ENCODE measurements at places on chromosomes 12 and 14.

DNA sequence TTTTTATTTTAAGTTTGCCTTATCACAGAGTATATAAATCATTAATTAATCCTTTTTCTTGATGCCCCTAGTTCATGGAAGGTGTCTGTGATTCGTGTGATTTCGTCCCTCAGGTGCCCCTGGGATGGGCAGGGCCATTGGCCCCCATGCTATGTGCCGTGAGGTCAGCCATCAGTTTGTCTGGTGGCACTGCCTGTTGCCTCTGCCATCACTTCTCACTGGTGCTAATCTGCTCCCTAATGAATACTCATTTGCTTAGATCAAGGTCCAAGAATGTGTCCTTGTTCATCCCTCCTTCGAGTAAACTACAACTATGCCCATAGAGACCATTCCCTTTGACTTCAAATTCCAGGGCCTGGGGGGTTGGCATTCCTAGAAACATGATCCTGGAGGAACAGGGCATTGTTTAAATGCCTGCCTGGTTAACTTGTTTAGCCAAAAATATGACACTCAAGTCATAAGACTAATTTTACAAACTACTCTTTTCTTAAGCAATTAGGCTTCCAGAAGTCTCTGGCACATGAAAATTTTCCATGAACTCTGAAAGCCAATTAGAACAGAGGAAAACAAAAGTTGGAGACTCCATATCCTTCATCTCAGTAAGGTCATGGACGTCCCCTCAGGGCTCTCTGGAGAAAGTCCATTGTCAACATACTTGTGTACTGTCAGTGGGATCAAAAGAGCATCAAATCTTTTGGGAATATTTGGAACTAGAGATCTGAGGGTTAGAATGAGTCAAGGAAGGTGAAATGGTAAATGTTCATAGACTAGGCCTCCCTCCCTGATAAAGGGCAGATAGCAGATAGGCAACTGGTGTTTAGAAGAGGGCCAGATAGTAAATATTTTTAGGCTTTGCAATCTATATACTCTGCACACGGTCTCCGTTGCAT, 90.9 kb upstream of the PLXNC1 start:
- DNase-seq, result no peak
- no peaks in the 10 kb centered on the region for H3K36me3 ChIP-seq
- no peak overlapping the region for H3K4me3 ChIP-seq

DNA sequence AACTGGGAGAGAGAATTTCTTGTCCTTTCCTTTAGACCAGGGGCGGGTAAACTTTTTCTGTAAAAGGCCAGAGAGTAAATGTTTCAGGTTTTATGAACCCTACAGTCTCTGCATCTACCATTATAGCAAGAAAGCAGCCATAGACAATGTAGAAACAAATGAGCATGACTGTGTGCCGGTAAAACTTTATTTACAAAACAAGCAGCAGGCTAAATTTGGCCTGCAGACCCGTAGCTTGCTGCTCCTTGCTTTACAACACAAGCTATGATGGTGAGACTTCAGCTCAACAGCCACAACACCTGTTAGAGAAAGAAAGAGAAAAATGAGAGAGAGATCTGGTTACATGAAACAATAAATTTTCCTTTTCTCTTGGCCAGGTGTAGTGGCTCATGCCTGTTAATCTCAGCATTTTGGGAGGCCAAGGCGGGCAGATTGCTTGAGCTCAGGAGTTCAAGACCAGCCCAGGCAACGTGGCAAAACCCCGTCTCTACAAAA, 4.2 kb upstream of the CDC42BPB start:
- peaks cover 8% of the 10 kb centered on the region for H3K27me3 ChIP-seq
- H3K36me3 ChIP-seq, result no peaks in the 10 kb centered on the region
- no peak overlapping the region for H3K4me3 ChIP-seq
- DNase-seq, result no peak
- no peaks in the 10 kb centered on the region for H3K4me1 ChIP-seq
- H3K27ac ChIP-seq, result no peak overlapping the region

GRCh38 chr12:26651566-26652188, 181.3 kb downstream of the ITPR2 start:
- no peak overlapping the region for H3K4me3 ChIP-seq
- H3K27me3 ChIP-seq, result no peaks in the 10 kb centered on the region
- H3K27ac ChIP-seq, result no peak overlapping the region

DNA sequence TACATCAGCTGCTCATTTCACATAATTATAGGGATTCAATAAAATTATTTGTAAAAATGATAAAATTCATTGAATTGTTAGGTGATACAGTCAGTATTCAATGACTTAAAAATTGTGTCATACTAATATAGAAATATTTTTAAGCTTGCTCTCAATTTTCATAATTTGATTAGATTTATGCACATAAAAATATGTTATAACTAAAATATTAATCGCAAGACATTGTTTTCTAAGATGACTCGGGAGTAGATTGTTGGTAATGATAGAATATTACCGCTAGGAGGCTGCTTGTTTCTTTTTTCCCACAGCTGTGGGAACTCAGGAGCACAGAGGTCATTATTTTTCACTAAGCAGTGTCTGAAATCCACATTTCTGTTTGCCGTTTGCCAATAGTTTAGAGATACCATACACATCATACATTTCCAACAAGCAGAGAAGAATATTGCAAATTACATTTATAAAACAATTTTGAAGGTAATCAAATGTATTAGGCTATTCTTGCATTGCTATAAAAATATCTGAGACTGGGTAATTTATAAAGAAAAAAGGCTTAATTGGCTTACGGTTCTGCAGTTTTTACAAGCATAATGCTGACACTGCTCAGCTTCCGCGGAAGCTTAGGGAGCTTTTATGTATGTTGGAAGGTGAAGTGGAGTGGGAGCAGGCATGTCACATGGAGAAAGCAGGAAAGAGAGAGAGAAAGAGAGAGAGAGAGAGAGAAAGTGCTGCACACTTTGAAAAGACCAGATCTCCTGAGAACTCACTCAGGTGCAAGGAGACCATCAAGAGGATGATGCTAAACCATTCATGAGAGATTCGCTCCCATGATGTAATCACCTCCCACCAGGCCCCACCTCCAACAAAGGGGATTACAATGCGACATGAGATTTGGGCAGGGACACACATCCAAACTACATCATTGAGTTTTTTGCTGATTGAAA, 9.2 kb downstream of the CD69 start:
- peaks cover 46% of the 10 kb centered on the region for H3K36me3 ChIP-seq
- H3K4me3 ChIP-seq, result no peak overlapping the region
- no peak for DNase-seq

- no peaks in the 10 kb centered on the region for H3K4me1 ChIP-seq
- no peaks in the 10 kb centered on the region for H3K36me3 ChIP-seq
- no peak overlapping the region for H3K4me3 ChIP-seq
- no peak overlapping the region for H3K27ac ChIP-seq
These were observed 8.1 kb upstream of the SLC15A5 start for GRCh38 chr12:16285586-16285985.

DNA sequence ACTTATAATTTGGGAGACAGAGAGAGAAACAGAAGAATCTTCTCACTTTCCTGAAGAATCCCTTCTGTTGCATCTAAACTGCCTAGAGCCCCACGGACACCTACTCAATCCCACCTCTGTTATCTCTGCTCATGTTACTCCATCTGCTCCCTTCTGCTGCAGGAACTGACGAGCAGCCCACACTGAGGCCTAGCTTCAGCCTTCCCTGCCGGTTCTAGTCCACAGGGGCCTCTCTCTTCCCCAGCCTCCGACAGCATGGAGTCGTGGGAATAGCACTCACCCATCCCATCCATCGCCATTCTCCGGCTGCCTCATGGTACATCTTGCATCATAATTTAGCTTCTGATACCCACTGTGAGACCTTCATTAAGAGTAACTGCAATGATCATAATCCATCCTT, 4.0 kb downstream of the RAB15 start:
- no peak overlapping the region for H3K4me3 ChIP-seq
- H3K27me3 ChIP-seq, result no peaks in the 10 kb centered on the region
- H3K4me1 ChIP-seq, result peaks cover 28% of the 10 kb centered on the region
- H3K27ac ChIP-seq, result no peak overlapping the region
- H3K36me3 ChIP-seq, result 0 out of 2 replicates have a peak, but pooled peaks cover 3% of the 10 kb centered on the region

DNA sequence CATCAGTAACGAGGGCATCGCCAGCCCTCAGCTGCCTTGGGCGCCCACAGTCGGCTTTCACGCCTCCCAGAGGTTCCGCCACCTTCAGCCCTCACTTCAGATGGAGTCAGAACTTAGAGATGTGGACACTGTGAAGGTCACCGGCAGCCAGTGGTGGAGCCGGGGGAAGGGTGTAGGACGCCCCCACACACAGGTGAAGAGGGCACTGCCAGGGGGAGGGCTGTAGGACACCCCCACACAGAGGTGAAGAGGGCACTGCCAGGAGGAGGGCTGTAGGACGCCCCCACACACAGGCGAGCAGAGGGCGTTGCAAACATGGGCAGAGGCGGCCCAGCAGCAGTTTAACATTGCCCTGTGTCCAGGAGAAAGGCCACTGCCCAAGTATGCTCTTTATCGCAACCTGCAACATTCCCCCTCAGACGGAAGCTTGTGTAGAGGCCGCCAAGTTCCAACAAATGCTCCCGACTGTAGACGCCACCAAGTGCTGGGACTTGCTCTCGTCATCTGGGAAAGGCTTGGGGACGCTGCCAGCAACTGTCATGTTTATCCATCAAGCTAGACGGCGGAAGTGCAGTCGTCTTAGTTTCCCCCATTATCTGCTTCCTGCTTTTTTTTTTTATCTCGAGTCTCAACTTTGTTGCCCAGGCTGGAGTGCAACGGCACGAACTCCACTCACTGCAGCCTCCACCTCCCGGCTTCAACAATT, 4.9 kb upstream of the ANKLE2 start:
- no peaks in the 10 kb centered on the region for H3K27me3 ChIP-seq
- no peak overlapping the region for H3K27ac ChIP-seq
- H3K36me3 ChIP-seq, result peaks cover 18% of the 10 kb centered on the region
- H3K4me3 ChIP-seq, result no peak overlapping the region
- DNase-seq, result no peak
- peaks cover 23% of the 10 kb centered on the region for H3K4me1 ChIP-seq

DNA sequence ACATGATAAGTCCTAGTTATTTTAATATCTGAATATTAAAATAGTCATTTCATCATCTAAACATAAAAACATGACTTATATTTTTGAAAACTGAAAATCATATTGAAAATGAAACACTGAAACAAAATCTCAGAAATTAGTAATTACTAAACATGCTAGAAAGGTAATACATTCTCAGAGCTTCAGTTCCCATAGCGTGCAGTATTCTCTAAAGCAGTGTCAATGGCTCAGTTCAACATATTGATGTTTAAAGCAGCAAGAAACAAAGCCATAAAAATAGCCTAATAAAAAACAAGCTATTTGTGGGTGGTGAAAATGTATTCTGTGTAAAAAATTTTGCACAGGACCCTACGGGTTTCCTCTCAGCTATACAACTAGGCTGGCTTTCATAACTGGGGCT, 1337.4 kb downstream of the FSCB start:
- H3K36me3 ChIP-seq, result no peaks in the 10 kb centered on the region
- H3K27me3 ChIP-seq, result no peaks in the 10 kb centered on the region
- no peak for DNase-seq
- no peaks in the 10 kb centered on the region for H3K4me1 ChIP-seq

DNA sequence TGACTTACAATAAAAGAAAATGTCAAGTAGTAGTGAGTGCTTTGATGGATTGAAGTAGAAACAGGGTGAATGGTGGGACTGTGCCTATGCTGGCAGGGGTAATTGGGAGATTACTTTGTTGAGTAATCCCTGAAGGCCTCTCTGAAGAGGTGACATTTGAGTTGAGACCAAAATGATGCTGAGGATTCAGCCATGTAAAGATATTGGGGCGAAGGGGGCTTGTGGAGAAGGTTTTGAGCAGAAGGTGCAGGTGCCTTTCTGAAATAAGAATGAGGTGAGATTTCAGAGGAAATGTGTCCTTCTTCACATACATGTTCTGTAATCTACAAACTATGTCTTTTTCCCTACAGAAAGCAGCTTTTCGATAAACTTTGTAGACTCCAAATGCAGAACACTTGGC, 8.0 kb downstream of the GNG2 start:
- no peak for DNase-seq
- no peak overlapping the region for H3K4me3 ChIP-seq
- H3K4me1 ChIP-seq, result peaks cover 72% of the 10 kb centered on the region

DNA sequence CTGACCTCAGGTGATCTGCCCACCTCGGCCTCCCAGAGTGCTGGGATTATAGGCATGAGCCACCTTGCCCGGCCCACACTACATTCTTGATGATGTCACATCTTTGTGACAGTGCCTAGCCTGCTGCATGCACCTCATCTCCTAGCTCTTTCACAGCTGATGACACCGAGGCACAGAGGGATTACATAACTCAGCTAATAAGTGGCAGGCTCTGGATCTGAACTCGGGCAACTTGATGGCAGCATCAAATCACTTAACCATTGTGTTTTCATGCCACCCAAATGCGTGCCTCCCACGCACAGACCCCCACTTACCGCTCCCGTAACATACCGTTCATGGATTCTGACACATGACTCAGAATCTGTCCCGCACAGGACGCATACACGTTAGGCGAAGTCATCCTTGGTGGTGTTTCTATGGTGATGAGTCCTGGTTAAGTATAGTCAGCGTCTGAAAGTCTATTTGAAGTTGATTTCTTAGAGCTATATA, 7.4 kb downstream of the TMEM120B start:
- H3K4me3 ChIP-seq, result no peak overlapping the region
- no peak for DNase-seq
- H3K36me3 ChIP-seq, result no peaks in the 10 kb centered on the region
- H3K27ac ChIP-seq, result no peak overlapping the region
- H3K4me1 ChIP-seq, result no peaks in the 10 kb centered on the region
